ENCODE measurements at places on chromosomes 3 and 15.

DNA sequence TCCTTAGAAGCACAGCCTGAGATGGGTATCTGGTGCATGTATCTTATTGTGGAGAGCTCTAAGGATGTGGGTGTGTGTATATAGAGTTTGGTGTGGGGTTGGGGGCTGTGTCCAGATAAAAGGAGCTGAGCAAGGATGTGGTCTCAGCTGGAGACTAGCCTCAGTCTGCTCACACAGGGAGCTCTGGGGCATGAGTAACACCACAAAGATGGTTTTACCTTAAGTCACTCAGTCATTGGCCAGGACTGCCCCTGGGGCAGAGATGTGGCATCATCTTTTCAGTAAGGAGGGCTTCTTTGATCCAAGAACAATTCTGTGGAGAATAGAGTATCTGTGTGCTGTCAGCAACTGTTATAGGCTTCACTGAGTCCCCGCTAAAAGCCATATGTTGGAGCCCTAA is 163.4 kb upstream of the NUDT16 start:
- no peak for DNase-seq

DNA sequence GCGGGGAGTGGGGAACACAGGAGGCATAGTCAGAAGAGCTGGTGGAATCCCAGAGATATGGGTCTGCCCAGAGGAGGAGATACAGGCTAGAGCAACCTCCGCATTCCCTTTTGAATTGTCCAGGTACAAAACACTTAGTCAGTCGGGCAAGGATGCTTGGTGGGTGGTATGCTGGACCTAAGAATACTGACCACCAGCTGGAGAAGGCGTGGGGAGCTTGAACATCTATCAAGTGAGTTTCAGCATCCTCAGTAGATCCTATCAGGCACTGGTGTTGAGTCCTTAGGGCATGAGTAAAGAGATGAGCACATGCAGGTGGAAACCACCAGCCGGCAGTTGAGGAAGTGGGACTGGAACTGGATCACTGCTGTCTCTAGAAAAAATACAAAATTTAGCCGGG is 14.7 kb upstream of the DIS3L start:
- no peak for DNase-seq

GRCh38 chr3:193391902-193392301 is 13.3 kb upstream of the ATP13A5 start:
- peak; percentile 11 for DNase-seq

DNA sequence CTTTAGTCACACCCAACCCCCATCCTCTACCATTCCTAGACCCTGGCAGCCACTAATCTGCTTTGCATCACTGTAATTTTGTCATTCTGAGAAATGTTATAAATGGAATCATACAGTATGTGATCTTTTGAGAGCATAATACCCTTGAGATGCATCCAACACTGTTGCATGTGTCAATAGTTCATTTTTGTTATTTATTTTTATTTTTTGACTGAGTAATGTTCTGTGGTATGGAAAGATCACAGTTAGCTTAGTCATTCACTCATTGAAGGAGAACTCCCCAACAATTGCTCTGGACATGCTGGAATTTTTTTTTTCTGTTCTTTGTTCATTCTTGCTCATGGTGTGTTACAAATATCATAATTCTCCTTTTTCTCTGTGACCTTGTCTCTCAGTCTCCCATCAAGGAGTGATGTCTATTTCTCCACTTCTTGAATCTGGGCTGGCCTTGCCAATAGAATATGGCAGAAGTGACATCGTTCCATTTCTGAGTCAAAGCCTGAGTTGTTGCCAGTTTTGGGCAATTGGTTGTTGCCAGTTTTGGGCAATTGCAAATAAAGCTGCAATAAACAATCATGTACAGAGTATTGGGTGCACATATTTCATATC is 6.8 kb upstream of the ADPGK start:
- DNase-seq, result no peak

DNA sequence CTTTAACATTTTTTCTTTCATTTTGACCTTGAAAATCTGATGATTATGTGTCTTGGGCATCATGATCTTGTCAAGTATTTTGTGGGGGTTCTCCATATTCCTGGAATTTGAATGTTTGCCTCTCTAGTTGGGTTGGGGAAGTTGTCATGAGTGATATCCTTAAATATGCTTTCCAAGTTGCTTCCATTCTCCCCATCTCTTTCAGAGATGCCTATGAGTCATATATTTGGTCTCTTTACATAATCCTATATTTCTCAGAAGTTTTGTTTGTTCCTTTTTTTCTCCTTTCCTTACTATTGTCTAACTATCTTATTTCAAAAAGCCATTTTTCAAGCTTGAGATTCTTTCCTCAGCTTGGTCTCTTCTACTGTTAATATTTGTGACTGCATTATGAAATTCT is 69.0 kb upstream of the CCDC80 start:
- DNase-seq, result no peak

DNA sequence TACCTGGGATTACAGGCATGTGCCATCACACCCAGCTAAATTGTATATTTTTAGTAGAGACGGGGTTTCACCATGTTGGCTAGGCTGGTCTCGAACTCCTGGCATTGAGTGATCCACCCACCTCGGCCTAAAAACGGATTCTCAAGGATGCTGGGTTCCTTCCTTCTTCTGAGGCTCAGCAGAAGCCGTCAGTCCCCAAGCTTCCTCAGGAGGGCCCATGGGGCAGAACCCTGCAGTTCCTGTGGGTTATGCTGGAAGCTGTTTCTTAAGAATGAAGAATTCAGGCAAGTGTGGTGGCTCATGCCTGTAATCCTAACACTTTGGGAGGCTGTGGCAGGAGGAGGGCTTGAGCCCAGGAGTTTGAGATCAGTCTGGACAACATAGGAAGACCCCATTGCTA is 29.0 kb upstream of the ZNF710 start:
- DNase-seq, result no peak

DNA sequence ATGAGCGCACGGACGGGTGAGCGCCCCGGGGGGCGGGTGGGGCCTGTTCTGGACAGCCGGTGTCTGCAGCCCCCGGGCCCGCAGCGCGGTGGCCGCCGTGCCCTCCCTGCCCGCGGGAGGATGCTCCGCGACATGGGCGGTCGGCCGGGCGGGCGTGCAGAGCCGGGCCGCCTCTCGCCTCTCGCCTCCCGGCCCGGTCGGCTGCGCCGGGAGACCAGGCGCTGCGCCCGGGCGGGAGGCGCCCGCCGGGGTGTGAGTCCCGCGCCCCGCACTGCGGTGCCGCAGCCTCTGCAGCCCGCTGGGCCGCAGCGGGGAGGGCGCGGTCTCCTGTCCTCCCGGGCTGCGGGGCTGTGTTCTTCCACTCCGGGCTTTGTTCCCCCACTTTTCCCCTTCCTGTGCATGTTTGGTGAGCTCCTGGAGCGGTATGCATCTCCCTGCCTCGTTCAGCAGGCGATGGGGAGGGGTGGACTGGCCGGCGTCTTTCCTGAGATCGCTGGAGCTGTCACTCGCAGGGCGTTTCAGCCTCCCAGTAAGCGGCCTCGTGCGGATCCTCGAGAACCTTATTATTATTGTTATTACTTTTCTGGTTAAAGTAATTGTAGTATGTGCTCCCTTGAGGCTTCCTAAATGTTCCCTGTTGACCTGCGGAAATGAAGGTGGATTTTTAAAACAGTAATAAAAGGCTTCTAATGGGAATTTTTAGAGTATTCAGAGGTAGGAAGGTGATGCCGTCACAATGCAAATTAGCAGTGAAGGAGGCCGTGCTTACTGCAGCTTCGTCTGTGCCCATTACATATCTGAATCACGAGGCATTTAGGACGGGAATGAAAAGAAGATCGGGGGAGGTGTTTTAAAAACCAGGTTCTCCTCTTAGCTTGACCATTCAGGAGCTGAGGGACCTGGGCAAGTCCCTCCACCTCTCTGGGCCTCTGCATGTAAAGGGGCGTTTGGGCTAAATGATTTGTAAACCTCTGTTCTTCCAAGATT is 593 bp downstream of the TMOD2 start:
- DNase-seq, result no peak

DNA sequence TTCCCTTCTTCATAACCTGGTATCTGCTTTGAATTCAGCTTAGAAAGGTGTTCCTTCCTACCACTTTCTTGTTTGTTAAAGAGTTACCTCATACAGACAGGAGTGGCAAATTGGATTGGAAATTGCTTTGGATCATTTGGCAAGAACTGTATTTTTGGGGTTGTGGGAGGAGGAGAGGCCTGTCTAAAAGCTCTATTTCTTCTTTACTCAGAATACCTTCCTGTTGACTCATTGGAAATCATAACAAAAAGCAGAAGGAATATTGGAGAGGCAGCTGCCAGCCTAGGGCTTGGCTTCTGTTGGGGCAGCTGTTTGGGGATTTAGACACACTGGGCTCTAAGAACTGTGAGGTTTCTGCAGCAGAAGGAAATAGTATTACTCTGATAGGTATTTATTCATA is 14.2 kb downstream of the IQGAP1 start:
- DNase-seq, result no peak

- no peak for DNase-seq
Observed at GRCh38 chr3:168427835-168428475, 332.2 kb upstream of the GOLIM4 start.

GRCh38 chr3:192080336-192080735 is 619.4 kb downstream of the PYDC2 start:
- DNase-seq, result no peak

- no peak for DNase-seq
Observed at GRCh38 chr3:185030399-185030798, 122.5 kb downstream of the C3orf70 start.

- DNase-seq, result no peak
Observed at GRCh38 chr3:150447631-150448465, 39.8 kb downstream of the TSC22D2 start.

DNA sequence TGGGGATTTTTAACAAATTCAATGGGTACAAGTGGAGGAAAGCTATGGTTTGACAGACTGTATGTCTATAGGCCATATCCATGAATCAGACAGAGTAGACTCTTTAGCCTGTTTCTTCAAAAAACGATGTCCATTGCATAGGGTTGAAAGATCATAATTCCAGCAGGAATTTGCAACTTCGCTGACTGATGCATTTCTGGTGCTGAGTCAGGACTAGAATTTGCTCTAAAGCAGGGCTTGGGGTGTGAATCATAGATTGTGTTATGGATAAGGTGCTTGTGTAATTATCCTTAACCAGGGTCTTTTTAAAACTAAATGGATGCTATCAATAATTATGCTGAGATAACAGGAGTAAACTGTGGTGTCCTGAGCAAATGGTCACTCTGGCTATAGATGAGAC is 200.4 kb upstream of the TBC1D5 start:
- DNase-seq, result no peak

Data from right renal pelvis (tissue), 4 donors.